CD4-positive, alpha-beta T cell treated with Interleukin-10 for 1 hour (primary cell): ENCODE measurements at places on chromosomes 11 and 22.
A peak's percentile ranks its signal among the peaks of the same experiment; 100 is the strongest.

- DNase-seq: peak; percentile 63
These were observed 20.8 kb downstream of the TOB2 start for GRCh38 chr22:41425660-41426365.

- no peak for DNase-seq
These were observed 79.6 kb upstream of the NECTIN1 start for GRCh38 chr11:119808407-119809185.

- no peak for DNase-seq
These were observed 2.0 kb downstream of the BACE1 start for GRCh38 chr11:117313828-117314768.

GRCh38 chr22:37145180-37146050, 4.3 kb downstream of the IL2RB start:
- no peak for DNase-seq

DNA sequence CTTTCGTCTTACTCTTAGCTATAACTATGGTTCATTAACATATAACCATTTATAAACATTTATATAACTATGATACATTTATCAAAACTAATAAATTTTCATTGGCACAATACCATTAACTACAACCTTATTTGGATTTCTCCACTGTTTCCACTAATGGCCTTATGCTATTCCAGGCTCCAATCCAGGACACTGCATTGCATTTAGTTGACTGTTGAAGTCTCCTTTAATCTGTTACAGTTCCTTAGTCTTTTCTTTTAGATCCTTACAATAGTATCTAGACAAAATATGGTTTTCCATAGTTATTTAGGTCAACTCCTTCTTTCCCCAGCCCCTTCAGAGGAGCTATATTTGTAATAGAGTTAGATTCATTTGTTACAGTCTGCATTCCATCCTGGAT, 47.2 kb downstream of the CCDC34 start:
- DNase-seq: no peak
